ENCODE measurements at places on chromosomes 6 and 20.

DNA sequence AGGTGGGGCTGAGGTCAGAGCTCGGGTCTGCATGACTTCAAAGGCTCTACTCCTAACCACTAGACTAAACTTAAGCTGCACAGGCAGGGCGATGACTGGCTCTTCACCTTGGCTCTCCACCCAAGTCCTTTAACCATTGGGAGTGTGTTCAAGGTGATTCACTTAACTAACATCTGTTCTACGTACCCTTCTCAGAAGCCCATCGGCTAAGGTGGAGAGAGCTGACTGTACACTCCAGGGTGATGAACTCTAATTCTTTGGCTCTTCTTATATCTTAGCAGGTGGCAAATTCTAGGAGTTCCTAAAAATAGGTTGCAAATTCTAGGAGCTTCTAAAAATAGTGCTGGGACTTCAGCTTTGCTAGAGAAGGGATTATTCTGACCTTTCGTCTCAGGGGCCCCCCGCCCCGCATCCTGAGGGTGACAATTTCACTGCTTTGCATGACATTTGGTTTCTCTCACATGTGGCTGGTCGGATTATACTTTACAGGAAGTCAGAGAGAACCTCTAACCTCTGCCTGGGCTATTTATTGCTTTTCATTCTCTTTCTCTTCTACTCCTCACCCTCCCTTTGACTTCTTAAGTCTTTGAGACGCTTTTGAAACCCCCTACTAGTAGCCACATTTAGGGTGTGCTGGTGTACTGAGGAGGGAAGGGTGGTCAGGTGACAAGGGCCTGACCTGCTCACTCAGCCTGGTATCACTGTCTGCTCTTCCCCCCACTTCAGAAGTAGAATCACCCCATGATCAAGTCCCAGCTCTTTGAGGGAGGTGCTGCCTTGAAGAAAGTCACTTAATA is 55.5 kb downstream of the PRDM1 start:
- DNase-seq = no peak

DNA sequence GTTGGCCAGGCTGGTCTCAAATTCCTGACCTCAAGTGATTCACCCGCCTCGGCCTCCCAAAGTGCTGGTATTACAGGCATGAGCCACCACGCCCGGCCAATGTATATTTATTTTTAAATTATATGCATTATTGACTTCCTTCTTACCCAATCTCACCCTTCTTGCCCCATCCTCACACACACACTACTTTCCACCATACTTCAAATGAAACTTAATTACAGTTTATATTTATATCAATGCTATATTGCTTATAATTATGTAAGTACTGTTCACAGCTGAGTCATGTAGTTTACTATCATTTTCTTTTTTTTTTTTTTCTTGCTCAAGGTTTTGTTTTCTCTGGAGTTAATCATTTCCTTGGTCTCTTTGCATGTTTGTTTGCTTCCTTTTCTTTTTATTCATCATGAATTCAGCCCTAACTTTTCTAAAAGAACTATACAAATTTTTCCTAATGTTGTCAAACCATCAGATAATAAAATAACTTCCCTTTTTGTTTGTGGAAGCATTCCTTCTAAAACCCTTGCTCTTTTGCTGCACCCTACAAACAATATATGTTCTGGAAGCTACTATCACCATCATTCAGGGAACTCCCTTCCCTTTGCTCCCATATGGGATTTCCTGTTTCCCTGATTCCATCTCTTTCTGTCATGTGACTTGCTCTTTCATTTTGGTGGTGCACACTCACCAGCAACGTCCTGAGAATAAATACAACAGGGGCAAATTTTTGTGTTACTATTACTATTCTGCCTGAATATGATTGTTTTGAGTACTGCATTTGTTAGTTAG is 201.7 kb upstream of the SASH1 start:
- peak; percentile 82 for DNase-seq

DNA sequence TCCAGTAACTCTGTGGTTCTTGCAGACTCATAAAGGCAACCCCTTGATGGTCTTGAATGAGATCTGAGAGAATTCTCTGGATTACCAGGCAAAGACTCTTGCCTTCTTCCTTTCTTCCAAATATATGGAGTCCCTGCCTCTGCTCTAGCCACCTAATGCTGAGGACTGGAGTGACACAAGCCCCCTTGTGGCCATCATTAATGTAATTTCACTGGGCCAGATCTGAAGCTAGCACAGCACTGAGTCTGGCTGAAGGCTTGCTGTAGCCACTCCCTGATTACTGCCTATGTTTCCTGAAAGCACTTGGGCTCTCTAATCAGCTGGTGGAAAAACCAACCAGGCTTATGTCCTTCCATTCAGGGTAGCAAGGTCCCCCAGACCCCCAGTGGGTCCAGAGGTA is 559.3 kb upstream of the IRAK1BP1 start:
- no peak for DNase-seq

GRCh38 chr6:87366899-87367298 is 22.3 kb downstream of the C6orf163 start:
- no peak for DNase-seq

- DNase-seq = no peak
These were observed 59.3 kb downstream of the UBE3D start for GRCh38 chr6:83006270-83006905.

All from PC-9 (cell line).